ENCODE measurements at places on chromosomes 7 and 10. TPM values are rescaled to one million over a fixed set of nuclear protein-coding genes. Genes with fewer than 3 reads are reported as not detected.

Gene GTF2I
- 241 TPM for total RNA-seq

Gene SLC18A2
- 4.6 TPM for total RNA-seq

Gene MRC1
- 67.8 TPM for total RNA-seq

- no peaks in the 10 kb centered on the region for H3K4me1 ChIP-seq
- no peak for DNase-seq
- H3K4me3 ChIP-seq: no peak overlapping the region
- no peaks in the 10 kb centered on the region for H3K27me3 ChIP-seq
- no peaks in the 10 kb centered on the region for H3K36me3 ChIP-seq
- no peak overlapping the region for H3K27ac ChIP-seq
These were observed 10.7 kb upstream of the PSMG3 start for GRCh38 chr7:1580422-1581030.

DNA sequence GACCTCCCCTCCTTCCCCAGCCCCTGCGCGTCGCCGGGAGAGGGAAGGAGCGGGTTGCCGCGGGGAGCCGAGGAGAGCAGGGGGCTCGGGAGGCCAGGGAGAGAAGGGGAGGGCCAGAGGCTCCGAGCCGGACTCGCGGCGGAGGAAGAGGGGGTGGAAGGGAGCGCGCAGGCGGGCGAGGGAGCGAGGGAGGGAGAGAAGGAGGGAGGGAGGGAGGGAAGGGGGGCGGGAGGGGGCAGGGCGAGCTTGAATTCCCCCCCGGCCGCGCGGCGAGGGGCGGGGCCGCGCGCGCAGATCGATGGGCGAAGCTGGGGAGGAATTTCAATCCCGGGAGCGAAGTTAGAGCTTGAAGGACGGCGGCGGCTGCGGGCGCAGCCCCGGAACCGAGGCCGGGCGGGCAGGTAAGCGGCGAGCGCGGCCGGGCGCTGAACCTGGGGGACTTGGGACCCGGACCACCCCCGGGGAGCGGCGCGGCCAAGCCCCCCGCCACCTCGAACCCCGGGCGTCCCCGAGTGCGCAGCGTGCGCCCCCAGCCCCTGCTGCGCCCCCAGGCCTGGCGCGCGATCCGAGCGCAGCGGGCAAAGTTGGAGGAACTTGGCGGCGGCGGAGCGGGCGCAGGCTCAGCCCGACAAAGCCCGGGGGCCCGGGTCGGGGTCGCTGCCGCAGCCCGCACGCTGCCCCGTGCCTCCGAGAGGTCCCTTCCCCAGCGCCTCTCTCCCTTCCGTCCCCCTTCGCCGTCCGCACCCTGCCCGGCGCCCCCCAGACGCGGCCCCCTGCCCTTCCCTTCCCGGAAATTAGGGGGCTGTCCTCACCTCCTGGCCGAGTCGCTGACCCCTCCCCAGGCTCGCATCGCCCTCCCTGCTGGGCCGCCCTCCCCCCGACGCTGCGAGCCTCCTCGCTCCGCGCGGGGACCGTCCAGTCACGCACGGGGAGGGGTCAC is at the start of gene ELFN1:
Gene ELFN1, plus strand, starts transcription at position 324 of the 940 bp plus-strand sequence. CDS start 74,320 bp downstream, outside the sequence.
- no peaks in the 10 kb centered on the region for H3K36me3 ChIP-seq
- H3K27me3 ChIP-seq: no peaks in the 10 kb centered on the region
- no peaks in the 10 kb centered on the region for H3K4me1 ChIP-seq
- H3K4me3 ChIP-seq: no peak within 1 kb of the TSS
- no peak within 1 kb of the TSS for H3K27ac ChIP-seq
- peak; percentile 92 for DNase-seq

DNA sequence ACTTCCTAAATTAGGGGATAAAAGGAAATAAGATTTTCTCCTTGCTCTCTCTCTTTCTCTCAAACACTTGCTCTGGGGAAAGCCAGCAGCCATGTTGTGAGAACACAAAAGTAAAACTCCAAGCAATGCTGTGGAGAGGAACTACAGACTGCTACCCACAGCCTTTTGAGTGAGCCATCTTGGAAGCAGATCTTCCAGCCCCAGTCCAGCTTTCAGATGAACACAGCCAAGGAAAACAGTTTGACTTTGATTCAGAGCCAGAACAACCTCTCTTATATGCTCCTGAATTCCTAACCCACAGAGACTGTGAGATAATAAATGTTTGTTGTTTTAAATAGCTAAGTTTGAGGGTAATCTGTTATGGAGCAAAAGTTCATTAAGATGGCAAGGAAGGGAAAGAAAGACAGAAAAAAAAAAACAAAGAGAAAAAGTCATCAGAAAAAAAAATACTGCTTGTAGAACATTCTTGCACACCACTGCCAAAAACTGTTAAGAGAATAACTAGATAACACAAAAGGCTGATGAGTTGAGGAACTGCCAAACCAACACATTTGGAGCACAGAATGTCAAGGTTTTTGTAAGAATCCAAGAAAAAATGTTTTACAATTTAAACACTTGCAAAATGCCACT is 20.9 kb upstream of the PRKAR2B start:
- H3K27ac ChIP-seq: no peak overlapping the region
- no peaks in the 10 kb centered on the region for H3K36me3 ChIP-seq
- no peak overlapping the region for H3K4me3 ChIP-seq
- H3K4me1 ChIP-seq: no peaks in the 10 kb centered on the region

GRCh38 chr7:76260171-76260703 is 42.2 kb upstream of the HSPB1 start:
- DNase-seq: peak; percentile 79
- H3K36me3 ChIP-seq: no peaks in the 10 kb centered on the region
- H3K4me3 ChIP-seq: no peak overlapping the region
